Ascending aorta (tissue), 2 donors: ENCODE measurements at places on chromosomes 5 and 9.

GRCh38 chr5:173984218-173984617 lies 4.8 kb upstream of the C5orf47 start:
- H3K27me3 ChIP-seq, result no peaks in the 10 kb centered on the region
- no peak overlapping the region for H3K4me3 ChIP-seq
- no peak for DNase-seq
- H3K27ac ChIP-seq, result no peak overlapping the region
- no peaks in the 10 kb centered on the region for H3K4me1 ChIP-seq
- no peaks in the 10 kb centered on the region for H3K36me3 ChIP-seq

- no peak overlapping the region for H3K27ac ChIP-seq
- H3K4me1 ChIP-seq, result no peaks in the 10 kb centered on the region
- DNase-seq, result no peak
- H3K27me3 ChIP-seq, result no peaks in the 10 kb centered on the region
- H3K4me3 ChIP-seq, result no peak overlapping the region
- no peaks in the 10 kb centered on the region for H3K36me3 ChIP-seq
These were observed 98.6 kb downstream of the MAT2B start for GRCh38 chr5:163604013-163604412.

GRCh38 chr9:88685966-88686365 lies 151.0 kb downstream of the NXNL2 start:
- DNase-seq, result no peak
- no peak overlapping the region for H3K4me3 ChIP-seq
- no peak overlapping the region for H3K27ac ChIP-seq

- no peaks in the 10 kb centered on the region for H3K27me3 ChIP-seq
- H3K4me3 ChIP-seq, result no peak overlapping the region
- H3K4me1 ChIP-seq, result peaks cover 9% of the 10 kb centered on the region
- H3K36me3 ChIP-seq, result no peaks in the 10 kb centered on the region
- DNase-seq, result no peak
These were observed 9.0 kb downstream of the CREBRF start for GRCh38 chr5:173065155-173065554.

DNA sequence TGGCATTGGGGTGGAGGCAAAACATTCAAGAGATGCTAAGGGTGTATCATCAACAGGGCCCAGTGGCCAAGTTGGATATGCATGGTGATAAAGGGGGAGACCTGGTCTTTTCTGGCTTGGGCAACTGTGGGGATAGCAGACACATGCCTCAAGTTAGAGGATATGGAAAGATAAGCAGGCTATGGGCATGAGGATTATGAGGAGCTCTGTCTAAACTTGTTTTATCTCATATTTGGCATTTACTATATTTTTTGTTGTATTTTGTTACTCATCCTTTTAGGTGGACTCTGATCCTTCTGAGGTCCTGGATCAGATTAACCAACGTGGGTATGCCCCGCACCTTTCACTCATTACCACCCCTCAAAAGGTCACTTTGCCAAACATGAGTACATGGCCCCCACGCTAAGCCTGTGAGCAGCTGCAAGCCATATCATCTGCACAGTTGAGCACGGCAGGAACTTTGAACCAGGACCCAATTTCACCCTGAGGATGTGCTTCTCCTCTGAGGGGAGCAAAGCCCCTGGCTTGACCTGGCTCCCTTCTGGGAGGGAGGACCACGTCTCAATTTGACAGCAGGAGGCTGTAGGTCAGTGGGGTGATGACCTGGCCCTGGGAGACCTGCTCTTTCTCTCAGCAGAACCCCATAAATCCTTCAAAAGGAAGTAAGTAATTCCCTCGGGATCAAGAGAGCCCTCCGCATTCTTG lies 71.1 kb upstream of the CD180 start:
- H3K4me3 ChIP-seq, result no peak overlapping the region
- no peaks in the 10 kb centered on the region for H3K27me3 ChIP-seq
- H3K4me1 ChIP-seq, result peaks cover 16% of the 10 kb centered on the region
- peak overlapping the region; percentile 93 for H3K27ac ChIP-seq

DNA sequence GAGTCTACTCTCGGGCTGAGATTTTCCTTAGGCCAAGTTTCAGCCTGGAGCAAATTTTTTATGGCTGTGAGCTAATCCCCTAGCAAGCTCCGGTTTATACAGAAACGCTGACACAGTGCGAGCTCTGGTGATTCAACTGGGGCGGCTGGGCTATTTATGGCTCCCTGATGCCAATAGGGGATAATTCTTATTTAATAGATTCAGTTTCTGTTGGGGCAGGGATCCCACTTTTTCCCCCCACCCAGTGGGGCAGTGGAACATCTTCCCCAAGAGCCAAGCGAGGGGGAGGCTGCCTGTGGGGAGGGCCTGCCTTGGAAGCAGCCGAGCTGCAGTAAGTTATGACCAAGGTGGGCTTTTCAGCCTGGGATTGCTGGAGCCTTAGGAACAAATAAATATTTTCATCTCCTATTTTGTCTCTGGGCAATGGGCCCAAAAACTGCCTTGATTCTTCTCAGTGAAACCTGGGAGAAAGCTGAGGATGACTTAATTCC lies 129.1 kb downstream of the MACROH2A1 start:
- H3K4me1 ChIP-seq, result peaks cover 6% of the 10 kb centered on the region
- no peaks in the 10 kb centered on the region for H3K27me3 ChIP-seq
- peak; percentile 86 for DNase-seq
- H3K36me3 ChIP-seq, result no peaks in the 10 kb centered on the region

DNA sequence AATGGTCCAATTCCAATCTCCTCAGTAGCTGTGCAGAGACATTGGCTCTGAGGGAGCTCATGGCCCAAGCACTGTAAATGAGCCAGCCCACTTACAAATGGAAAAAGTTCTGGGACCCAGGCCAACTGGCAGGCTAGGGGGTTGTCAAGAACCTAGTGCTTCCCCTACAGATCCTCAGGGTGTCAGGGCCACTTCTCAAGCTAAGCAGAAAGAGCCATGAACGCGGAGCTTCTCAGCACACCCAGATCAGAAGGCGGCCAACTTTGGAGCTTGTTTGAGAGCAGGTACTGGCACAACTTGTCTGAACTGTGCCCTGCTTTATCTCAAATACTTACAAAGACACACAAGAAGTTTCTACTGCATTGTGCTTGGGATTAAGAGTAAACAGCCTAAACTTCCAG lies 17.5 kb downstream of the TLE1 start:
- H3K4me1 ChIP-seq, result peaks cover 4% of the 10 kb centered on the region
- peak; percentile 15 for DNase-seq
- peaks cover 9% of the 10 kb centered on the region for H3K36me3 ChIP-seq
- H3K4me3 ChIP-seq, result no peak overlapping the region

DNA sequence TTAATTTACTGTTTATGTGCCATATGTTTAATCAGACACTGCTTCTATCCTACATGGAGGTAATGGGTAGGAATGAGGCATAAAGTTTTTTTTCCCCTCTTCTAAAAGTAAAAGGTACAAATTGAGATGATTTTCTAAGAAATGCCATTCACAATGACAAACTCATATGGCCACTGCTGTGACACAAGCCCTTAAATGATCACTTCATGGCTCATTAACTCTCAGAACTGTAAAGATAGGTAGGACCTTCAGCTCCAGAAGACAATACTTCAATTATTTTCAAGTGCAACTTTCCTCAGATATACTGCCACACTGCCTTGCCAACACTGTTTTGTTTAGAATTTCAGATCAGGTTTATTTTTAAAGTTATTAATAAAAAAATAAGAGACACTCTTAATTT lies 362.9 kb upstream of the ZNF608 start:
- H3K27me3 ChIP-seq, result no peaks in the 10 kb centered on the region
- no peaks in the 10 kb centered on the region for H3K4me1 ChIP-seq
- no peak overlapping the region for H3K4me3 ChIP-seq
- no peak overlapping the region for H3K27ac ChIP-seq
- no peaks in the 10 kb centered on the region for H3K36me3 ChIP-seq

GRCh38 chr5:104539618-104540350 lies 977.2 kb upstream of the NUDT12 start:
- DNase-seq, result no peak
- H3K4me1 ChIP-seq, result no peaks in the 10 kb centered on the region
- H3K36me3 ChIP-seq, result no peaks in the 10 kb centered on the region

DNA sequence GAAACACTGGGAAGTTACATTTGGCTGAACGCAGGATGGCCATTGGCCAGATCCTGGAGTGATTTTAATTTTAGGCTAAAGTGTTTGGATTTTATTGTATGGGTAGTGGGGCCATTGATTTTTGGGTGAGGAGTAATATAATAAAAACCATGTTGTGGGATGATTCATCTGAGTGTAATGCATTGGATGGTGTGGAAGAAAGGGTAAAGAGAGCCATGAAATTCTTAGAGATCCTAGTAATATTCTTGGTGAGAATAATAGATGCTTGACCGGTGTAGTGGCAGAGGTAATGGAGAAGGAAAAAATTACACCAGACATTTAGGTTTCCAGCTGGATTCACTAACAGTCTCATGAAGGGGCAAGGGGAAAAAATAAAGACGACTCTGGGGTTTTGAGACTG lies 158.1 kb downstream of the NPR3 start:
- no peak overlapping the region for H3K4me3 ChIP-seq
- no peaks in the 10 kb centered on the region for H3K27me3 ChIP-seq
- no peak for DNase-seq
- no peak overlapping the region for H3K27ac ChIP-seq

- no peaks in the 10 kb centered on the region for H3K4me1 ChIP-seq
- H3K36me3 ChIP-seq, result no peaks in the 10 kb centered on the region
- H3K27me3 ChIP-seq, result no peaks in the 10 kb centered on the region
- no peak for DNase-seq
- H3K4me3 ChIP-seq, result no peak overlapping the region
- H3K27ac ChIP-seq, result no peak overlapping the region
These were observed 62.1 kb upstream of the NUDT12 start for GRCh38 chr5:103624675-103625074.

DNA sequence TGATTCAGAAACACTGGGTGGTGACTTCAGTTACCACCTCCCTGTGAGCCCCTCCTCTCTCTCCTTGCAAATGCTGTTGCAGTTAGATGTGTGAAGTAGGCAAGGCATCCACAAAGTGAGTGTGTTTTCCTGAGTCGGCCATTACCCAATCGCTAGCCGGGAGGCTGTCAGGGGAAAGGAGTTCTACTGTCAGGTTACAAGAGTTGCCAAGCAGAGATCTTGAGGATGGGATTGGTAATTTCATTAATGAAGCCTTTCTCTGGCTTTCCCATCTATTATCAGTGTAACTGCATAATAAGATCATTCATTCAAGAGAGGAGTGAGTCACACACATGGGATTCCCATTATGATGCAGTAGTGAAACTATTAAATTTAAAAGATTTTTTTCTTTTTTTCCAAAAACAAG lies 106.9 kb downstream of the GLDC start:
- no peaks in the 10 kb centered on the region for H3K27me3 ChIP-seq
- H3K36me3 ChIP-seq, result no peaks in the 10 kb centered on the region
- no peak overlapping the region for H3K27ac ChIP-seq
- no peak for DNase-seq

GRCh38 chr5:132473668-132474067 lies 16.9 kb downstream of the IRF1 start:
- no peak overlapping the region for H3K4me3 ChIP-seq
- peaks cover 10% of the 10 kb centered on the region for H3K4me1 ChIP-seq
- DNase-seq, result peak; percentile 1
- no peaks in the 10 kb centered on the region for H3K36me3 ChIP-seq

DNA sequence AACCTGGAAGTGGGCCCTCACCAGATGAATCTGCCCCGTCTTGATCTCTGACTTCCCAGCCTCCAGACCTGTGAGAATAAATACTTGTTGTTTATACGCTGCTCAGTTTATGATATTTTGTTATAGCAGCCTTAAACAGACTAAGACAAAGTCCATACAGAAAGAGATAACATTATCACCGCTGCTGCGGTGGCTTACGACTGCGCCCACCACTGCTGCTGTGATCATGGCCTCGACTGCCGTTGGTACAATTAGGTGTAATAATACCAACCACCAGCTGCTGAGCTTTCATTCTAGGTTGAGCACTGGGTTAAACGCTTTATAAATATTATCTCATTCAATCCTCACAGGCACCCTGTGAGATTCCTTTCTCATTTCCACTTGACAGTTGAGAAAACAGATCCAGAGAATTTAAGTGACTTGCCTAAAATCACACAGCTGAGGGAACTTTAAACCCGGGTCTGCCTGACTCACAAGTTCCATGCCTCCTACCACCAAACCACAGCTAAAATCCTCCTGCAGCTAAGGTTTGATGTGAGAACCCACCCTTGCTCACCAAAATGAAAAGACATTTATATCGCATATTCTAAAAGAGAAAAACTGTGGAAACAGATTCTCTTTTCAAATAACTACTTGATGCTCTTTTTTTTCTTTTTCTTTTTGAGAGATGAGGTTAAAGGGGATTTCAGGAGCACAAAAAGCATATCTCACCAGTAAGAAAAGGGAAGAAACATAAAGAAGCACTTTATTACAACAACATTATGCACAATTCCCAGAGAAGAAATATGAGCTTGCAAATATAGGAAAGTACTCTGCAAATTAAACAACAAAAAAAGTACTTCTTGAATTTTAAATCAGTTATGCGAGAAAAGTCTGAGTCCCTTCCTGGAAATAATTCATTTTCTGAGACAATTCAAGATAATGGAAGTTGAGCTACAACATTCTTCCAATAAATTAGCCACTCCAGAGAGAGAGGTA lies 23.9 kb downstream of the GOLM1 start:
- no peaks in the 10 kb centered on the region for H3K36me3 ChIP-seq
- no peaks in the 10 kb centered on the region for H3K4me1 ChIP-seq
- no peaks in the 10 kb centered on the region for H3K27me3 ChIP-seq
- H3K27ac ChIP-seq, result no peak overlapping the region

GRCh38 chr9:137161558-137162486 lies 8.0 kb downstream of the LRRC26 start:
- H3K27ac ChIP-seq, result no peak overlapping the region
- H3K4me1 ChIP-seq, result peaks cover 13% of the 10 kb centered on the region
- peaks cover 63% of the 10 kb centered on the region for H3K27me3 ChIP-seq
- H3K4me3 ChIP-seq, result no peak overlapping the region
- DNase-seq, result no peak

DNA sequence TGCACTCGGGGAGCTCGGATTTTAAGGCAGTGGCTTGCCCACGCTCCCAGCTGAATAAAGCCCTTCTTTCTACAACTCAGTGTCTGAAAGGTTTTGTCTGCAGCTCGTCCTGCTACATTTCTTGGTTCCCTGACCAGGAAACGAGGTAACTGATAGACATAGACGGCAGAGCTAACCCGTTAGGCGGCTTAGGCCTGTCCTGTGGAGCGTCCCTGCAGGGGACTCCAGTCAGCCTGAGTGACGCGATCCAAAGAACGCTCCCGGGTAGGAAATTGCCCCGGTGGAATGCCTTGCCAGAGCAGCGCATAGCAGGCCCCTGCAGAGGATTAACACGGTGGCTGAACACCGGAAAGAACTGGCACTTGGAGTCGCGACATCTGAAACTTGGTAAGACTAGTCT lies 1.8 kb upstream of the SELENOP start:
- DNase-seq, result no peak
- H3K36me3 ChIP-seq, result no peaks in the 10 kb centered on the region
- H3K27ac ChIP-seq, result no peak overlapping the region
- no peaks in the 10 kb centered on the region for H3K27me3 ChIP-seq

DNA sequence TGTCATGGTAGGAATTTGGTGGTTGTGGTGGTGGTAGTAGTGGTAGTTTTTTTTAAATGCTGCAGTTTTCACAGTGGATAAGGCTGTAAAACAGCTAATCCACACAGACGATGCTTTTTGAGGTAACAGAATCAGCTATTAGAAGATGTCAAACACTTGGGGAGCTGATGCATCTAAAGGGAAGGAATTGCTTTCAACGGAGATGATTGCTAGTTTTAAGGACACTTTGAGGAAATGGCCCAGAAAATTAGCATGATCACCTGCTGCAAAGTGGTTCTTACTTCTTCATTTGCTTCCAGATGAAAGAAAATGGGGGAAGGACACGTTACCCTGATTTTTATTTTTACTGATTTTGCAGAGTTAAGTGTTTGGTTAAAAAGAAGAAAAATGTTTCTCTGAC lies 178.2 kb upstream of the ATP10B start:
- no peaks in the 10 kb centered on the region for H3K36me3 ChIP-seq
- H3K4me1 ChIP-seq, result no peaks in the 10 kb centered on the region
- H3K27me3 ChIP-seq, result no peaks in the 10 kb centered on the region
- H3K27ac ChIP-seq, result no peak overlapping the region
- no peak overlapping the region for H3K4me3 ChIP-seq
